Spinal cord (tissue), 10 donors: ENCODE measurements at places on chromosomes 1 and 21. TPM values are rescaled to one million over a fixed set of nuclear protein-coding genes. Genes with fewer than 3 reads are reported as not detected.

ROR1 gene
- total RNA-seq, result 16.5 TPM

CITED4 gene
- total RNA-seq, result 3.7 TPM

CACHD1 gene
- total RNA-seq, result 30.7 TPM

C1orf94 gene
- 0.40 TPM for total RNA-seq

SLC1A7 gene
- total RNA-seq, result not detected

DNA sequence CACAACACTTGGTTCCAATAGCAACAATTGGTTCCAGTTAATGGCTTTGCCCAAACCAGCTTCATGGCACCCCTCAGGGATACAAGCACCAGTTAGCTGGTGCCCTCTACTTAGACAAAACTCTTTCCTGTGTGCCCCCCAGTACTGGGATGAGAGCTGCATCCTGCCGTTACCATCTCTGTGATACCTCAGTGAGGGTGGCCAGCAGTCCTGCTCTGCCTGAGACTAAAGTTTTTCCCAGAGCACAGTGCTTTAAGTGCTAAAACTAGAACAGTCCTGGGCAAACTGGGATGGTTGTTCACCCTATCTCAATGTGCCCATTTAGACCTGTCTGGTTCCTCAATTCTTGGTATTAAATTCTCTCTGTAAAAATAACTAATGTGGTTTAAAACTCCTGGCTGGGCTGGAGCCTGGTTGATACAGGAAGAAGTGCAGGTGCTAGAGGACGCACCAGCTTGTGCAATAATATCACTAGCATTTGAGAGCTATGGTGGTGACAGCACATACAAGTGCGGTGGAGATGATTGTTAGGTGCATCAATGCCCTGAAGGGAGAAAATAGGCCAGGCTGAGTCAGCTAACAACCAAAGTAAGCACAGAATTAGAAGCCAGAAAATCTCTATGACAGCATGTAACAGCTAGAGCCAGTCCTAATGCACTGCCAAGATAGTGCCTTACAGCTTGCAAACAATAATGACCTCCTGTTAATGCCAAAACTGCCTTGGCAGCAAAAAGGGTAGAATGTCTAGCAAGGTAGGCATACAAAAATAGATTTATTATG is 179.8 kb upstream of the GALNT2 start:
- DNase-seq, result no peak

GRCh38 chr21:25405984-25406383 is 201.3 kb downstream of the MRPL39 start:
- DNase-seq, result no peak

DNA sequence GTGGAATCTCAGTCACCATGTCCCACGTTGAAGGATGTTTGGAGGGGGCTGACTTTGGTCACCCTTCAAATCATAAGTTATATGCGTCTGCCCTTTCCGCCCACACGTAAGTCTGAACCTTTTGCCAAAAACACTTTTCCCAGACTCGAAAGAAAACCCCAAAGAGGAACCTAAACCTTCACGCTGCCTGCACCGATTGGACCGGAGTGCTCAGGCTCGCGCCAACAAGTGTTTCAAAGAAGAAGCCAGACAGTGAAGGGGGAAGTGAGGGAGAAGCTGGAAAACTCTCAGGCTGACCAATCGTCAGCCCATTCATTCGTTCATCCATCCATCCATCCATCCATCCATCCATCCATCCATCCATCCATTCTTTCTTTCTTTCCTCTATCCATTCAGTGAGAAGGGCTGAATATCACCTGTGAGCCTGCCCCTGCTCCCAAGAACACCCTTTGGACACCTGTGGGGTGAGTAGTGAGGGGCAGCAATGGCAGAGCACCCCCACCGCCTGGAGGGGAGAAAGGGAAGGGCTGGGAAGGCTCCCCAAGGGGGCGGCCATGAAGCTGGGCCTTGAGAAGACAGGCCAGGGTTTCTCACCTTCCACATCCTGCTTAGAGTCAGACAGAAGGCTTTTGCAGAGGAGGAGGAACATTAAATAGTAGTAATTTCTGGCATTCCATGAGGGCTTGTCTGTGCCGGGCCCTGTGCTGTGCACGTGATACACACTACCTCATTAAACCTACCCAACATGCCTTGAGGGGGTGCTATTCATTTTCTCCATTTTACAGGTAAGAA is 27.1 kb upstream of the RUNX3 start:
- DNase-seq, result no peak

DNA sequence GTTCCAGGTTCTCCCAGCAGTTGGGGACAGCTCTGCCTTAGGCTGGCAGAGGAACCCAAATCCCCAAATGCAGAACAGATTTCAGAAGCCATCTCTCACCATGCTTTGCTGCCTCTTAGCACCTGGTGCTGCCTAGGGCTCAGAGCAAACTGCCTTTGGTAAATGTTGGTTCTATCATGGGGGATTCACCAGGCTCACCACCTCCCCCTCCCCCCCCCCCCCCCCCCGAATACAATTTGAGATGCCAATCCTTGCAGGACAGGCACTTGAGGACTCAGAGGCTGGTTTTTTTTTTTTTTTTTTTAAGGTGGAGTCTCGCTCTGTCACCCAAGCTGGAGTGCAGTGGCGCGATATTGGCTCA is 447 bp upstream of the PAQR6 start:
- DNase-seq, result no peak

DNA sequence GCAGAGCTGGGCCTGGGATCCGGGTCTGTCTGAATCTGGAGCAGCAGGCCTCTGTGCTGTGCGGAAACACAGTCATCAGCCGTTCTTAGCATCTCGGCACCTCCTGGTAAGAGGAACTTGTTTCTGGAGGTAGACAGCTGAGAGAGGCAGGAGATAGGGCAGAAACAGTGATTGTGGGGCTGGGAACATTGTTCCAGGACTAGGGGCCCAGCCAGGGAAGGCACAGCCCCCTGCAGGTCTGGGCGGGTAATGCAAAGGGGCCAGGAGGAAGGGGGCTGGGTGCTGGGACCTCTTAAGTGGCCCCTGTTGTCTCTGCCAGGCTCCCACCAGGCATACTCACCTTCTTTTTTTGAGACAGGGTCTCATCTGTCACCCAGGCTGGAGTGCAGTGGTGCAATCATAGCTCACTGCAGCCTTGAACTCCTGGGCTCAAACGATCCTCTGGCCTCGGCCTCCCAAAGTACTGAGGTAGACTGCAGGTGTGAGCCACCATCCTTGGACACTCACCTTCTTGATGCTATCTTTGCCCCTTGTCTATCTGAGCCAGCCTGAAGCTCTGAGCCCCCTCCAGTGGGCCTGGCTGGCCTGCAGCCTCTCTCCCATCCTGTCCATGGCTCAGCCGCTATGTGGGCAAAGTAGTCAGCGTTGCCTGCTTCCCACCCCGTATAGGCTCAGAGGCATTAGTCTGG is 134.3 kb upstream of the ZBTB40 start:
- no peak for DNase-seq

- DNase-seq, result no peak
Measured at GRCh38 chr1:52544665-52545525, 8.0 kb downstream of the TUT4 start.

DNA sequence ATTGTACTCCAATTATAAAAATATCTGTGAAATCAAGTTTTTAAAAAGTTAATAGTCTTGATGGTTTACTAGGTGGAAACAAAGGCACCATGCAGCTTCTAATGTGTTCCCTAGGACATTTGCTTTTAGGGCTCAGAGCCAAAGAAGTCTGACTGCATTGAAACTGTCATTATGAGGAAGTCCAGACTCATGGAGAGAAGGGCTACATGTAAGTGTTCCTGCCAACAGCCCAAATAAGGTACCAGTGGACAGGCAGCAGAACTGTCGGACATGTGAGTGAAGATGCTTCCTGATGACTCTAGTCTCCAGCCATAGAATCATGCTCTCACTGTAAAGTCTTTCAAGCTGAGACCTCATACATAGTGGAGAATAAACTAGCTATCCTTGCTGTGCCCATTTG is 287.6 kb downstream of the AKT3 start:
- DNase-seq, result peak; percentile 7

DNA sequence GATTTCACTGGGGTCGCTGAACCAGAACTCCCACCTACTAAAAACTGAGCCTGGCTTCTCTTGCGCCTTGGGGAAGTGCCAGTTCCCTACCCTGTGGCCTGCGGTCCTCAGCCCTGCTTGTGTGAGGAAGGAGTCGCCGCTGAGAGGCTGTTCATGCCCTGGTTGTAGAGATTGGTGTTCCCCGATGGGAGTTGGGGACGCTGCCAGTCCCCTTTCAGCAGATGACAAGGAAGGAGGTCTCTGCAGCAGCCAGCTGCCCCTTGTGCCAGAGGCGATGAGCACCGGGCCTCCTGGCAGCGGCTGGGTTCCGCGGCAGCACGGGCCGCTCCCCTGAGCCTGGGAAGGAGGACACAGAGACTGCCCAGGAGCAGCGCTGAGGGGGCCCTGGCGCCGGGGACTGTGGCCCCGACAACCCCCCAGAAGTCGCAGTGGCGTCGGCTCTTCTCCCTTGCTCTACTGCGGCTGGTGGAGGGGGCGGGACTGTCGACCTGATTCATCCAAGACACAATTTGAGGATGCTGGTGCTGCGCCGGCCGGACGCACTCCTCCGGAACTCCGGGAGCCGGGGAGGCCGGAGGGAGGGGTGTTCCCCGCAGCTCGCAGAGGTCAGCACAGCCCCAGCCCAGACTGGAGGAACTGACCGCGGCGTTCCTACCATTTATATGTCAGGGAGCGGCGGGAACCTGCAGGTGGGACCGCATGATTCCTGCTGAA is 12.0 kb upstream of the ADORA3 start:
- no peak for DNase-seq

GRCh38 chr1:214216779-214217178 is 64.2 kb upstream of the SMYD2 start:
- no peak for DNase-seq

GRCh38 chr1:163069655-163070277 is 605 bp downstream of the RGS4 start:
- no peak for DNase-seq

DNA sequence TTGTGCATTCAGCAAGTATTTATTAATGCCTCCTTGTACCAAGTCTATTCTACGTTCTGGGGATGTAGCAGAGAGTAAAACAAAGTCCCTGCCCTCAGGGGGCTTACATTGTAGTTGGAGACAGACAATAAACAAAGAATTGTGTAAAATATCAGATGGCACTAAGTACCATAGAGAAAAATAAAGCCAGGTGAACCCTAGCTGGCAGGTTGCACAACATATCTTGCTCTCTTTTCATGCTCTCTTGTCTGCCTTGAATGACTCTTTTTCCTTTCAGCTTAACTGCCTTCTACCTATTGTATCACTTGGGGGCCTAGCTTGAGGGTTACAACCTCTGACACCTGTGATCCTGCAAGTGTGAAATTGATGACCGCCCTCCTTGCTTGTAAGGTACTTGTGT is 20.7 kb upstream of the FASLG start:
- no peak for DNase-seq

- no peak for DNase-seq
Measured at GRCh38 chr1:209808059-209808581, 2.2 kb upstream of the IRF6 start.

DNA sequence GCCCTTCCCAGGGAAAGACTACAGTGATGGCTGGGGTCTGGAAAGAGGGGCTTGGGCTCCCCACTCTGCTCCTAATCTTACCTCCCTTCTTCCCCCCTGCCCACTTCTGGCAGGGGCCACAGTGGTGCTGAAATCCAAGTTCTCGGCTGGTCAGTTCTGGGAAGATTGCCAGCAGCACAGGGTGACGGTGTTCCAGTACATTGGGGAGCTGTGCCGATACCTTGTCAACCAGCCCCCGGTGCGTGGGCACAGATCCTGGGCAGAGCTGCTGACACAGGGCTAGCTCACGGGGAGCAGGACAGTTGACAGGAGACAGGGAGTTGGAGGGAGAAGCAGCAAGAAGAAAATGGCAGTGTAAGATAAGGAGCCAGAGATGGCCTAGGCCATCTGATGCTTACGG is 2.4 kb downstream of the SLC27A3 start:
- no peak for DNase-seq
